NCI-H1436 (cell line): ENCODE measurements at places on chromosomes 11 and 22.

DNA sequence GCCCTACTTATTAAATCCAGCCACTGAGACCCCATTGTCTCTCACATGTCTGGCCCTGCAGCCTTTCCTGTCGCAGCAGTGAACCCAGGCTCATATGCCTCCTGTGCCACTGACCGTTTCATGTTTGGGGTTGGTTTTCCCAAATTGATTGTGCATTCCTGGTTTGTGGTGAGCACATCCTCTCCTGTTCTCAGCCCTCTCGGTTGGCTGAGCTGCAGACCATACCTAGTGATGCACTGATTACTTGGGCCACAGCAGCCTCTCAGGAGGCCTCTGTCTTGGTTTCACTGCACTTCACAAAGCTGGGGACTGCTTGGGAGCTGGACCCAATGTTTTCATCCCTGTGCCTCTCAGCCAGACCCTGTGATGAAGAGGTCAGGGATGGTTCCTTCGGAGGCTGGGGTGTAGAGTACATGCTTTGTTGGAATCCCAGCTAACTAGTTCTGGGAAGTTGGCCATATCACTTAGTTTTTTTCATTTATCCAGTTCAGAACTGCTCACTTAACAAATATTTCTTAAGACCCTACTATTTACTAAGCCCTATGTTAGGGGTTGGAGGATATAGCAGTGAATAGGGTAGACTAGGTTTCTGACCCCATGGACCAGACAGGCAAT, 30.9 kb downstream of the PARVA start:
- DNase-seq = no peak

DNA sequence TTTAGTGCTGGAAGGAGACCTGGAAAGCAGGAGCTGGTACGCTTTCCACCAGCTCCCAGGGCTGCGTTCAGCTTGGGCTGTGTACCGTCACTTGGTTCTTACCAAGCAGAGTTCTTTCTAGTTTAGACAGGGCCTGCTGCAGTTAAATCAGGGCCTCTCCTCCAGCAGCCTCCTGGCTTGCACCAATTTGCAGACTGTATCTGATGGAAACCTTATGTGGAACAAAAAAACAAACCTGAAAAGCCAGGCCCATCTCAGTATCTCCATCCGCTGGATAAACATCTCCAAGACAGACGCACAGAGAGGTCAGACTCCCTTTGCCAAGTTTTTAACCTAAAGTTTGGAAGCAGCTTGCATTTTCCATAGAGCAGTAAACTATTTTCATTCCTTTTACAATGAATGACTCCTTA, 288.6 kb upstream of the SORL1-AS1 start:
- no peak for DNase-seq

- DNase-seq = no peak
Measured at GRCh38 chr22:44452531-44453420, 45.3 kb downstream of the RTL6 start.

DNA sequence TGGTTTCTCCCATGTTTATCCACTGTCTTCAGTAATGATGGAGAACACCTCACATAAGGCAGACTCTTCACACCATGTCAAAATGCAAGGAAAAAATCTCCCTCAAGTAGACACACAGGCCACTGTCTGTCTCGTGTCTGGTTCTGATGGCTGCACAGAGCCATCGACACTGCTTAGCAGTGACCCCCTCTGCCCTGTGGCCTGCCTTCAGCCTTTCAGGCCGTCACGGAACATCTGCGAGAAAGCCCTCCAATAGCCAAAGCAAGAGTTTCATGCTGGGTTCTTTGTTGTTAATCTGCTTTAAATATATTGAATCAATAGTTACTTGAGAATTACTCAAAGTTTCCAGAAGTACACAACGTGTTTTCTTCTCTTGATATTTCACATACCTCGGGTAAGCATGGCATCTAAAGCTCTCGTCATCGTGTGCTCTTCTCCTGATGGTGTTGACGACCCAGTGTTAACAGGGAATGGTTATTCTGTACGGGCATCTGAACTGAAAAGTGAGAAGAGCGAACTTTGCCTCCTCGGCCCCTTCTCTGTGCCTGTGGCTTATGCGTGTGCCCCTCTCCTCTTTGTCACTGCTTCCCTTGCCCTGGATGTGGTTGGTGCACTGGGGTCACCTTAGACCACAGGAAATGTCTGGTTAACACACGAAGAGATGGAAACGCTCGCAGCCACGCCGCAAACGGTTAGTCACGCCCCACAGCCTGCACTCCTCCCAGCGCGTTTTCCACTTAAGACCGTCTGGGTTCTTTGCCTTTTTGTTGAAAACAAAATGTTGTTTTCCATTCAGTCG, 33.4 kb upstream of the CTTN start:
- no peak for DNase-seq

- no peak for DNase-seq
Measured at GRCh38 chr22:21067901-21068680, 22.3 kb downstream of the LRRC74B start.

DNA sequence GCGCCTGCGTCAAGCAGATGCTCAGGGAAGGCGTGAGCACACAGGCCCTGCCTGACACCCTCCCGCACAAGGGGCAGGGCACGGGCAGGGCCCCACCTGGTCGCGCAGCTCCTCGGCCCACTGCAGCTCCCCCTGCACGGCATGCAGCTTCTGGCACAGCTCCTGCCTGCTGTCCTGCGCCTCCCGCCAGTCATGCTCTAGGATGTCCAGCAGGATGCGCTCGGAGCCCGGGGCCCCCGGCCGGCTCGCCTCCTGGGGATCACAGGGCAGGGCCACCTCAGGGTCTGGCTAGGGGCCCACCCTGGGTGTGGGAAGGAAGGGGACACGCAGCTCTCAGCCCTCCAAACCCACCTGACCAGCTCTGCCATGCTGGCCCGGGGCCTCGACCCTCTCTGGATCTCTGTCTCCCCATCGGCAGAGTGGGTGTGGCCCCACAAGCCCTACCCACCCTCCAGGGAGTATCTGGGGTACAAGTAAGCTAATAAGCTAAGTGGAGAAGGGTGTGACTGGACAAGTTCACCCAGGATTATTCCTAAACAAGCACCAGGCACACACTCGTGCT, 10.7 kb downstream of the CARD10 start:
- no peak for DNase-seq

- DNase-seq = peak; percentile 71
Measured at GRCh38 chr22:28829358-28830181, 29.2 kb upstream of the XBP1 start.

GRCh38 chr11:88404932-88405710, 67.6 kb upstream of the CTSC start:
- no peak for DNase-seq

- DNase-seq = no peak
Measured at GRCh38 chr11:105049481-105049880, 4.3 kb upstream of the CARD16 start.

DNA sequence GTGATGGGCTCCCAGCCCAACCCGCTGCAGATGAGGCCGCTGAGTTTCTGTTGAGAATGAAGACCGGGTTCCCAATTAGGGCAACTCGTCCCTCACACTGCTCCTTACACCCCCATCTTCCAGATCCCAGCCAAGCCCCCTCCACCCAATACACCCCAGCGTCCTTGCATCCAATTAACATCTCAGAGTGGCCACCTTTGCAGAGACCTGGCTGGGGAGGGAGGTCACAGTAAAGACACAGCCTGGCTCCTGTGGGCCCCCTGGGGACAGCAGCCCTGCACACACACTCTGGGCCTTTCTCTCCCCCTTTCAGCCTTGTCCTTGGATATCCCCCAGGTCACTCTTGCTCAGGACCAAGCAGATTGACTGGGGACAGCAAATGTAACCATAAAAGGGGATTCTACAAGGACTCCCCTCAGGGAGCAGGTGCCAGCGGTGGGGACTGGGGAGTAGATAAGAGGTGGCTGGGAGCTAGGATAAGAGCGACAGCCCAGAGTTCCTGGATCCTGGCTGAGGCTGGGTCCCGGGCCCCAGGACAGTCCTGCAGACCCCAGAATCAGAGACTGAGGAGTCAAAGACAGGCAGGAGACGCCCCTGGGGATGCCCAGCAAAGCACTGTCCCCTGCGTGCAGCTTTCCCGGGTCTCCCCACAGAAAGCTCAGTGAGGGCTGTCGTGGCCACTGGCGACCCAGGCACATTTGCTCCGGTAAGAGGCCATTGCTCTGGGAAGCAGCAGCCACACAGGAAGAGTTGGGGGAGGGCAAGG, 8.4 kb downstream of the APOBEC3A start:
- DNase-seq = no peak

GRCh38 chr22:45320357-45320976, 10.7 kb downstream of the FAM118A start:
- no peak for DNase-seq

- DNase-seq = no peak
Measured at GRCh38 chr11:21501245-21501644, 691.6 kb upstream of the ANO5 start.

DNA sequence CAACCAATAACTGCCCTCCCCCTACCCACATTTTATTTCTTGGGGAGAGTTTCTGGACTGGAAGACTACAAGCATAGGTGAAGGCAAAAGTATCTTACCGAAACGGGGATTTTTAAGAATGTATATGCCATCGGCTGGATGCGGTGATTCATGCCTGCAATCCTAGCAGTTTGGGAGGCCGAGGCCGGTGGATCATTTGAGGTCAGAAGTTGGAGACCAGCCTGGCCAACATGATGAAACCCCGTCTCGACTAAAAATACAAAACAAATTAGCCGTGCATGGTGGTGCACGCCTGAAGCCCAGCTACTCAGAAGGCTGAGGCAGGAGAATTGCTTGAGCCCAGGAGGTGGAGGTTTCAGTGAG, 20.8 kb upstream of the SLN start:
- DNase-seq = no peak

DNA sequence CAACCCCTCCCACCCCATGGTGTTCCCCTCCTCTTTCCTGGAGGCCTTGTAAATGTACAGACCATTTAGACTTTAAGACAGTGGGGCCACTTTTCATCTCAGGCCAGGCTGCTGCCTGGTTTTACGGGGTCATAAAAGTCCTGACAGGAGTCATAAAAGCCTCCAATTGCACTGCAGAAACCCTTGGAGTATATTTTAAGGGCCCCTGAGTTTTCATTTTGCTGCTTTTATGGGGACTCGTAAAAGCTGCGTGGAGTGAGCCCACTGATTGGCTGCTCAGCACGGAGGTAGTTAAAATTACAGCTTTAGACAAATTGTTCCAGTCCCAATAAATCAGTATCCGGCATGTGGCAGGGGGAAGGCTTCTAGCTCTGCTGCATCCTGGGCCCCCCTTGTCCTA, 627.6 kb downstream of the NTM start:
- no peak for DNase-seq

- DNase-seq = peak; percentile 25
Measured at GRCh38 chr11:117786135-117786870, 10.7 kb downstream of the DSCAML1 start.

- no peak for DNase-seq
Measured at GRCh38 chr11:1193326-1194230, 29.3 kb upstream of the MUC5B start.

DNA sequence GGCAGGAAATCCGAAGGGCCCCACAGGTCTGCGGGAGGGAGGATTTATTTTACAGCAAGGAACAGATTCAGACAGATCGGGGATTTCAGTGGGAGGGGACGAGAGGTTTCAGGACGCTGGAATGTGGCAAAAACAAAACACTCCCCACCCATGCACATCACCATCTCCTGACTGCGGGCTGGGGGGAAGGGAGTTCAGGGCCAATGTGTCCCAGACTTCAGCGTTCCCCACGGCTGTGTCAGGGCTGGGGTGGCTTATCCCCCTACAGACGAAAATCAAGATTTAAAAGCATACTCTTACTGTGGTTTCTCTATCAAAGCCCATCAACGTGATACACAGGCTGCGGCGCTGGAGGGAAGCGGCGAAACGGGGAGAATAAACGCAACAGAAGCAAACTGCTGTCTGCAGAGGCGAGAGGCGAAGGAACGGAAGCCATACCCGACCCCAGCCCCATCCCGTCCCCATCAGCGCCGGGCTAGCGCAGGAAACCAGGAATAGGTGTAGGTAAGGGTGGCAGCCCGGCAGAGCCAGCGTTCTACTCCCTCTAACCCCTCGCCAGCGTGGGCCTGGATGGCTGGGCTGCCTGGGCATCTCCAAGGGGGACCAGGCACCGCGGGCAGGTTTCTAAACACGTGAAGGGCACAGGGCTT, 2.7 kb downstream of the TENM4 start:
- DNase-seq = no peak

DNA sequence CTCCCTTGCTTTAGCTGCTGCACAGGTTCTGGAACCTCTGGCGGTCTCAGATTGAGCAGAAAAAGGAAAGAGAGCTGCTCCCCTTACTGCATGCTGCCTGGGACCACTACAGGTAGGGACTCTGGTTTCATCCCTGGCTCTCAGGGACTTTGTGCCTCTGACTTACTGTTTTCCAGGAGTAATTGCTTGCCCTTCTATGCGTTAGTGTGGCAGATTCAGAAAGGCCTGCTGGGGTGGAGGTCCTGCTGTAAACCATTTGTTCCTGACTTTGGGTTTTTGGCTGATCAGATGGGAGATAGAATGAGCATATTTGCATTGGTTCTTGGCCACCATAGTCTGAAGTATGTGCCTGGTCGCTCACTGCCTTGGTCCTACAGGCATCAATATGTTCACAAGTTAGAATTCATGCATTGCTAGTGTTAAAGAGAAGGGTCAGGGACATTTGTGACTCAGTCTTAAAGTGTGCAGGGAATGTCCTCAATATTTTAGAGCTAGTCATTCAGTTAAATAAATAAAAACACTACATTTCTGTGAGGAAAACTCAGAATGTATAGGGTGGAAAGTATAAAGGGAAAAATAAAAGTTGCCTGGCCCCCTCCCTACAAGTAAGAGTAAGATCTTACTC, 78.0 kb downstream of the PISD start:
- DNase-seq = no peak

GRCh38 chr11:34546511-34547209, 33.1 kb upstream of the ELF5 start:
- no peak for DNase-seq

- DNase-seq = no peak
Measured at GRCh38 chr11:78193806-78194205, 5.1 kb downstream of the USP35 start.

- no peak for DNase-seq
Measured at GRCh38 chr11:109012991-109013390, 348.1 kb downstream of the DDX10 start.

- DNase-seq = peak; percentile 81
Measured at GRCh38 chr11:62612366-62613290, at the start of the genes EML3 and ROM1. EML3 (minus strand) TSS chr11:62612775; CDS start chr11:62612457, 318 bp downstream. ROM1 (plus strand) TSS chr11:62613257; CDS start chr11:62613282, 25 bp downstream.

DNA sequence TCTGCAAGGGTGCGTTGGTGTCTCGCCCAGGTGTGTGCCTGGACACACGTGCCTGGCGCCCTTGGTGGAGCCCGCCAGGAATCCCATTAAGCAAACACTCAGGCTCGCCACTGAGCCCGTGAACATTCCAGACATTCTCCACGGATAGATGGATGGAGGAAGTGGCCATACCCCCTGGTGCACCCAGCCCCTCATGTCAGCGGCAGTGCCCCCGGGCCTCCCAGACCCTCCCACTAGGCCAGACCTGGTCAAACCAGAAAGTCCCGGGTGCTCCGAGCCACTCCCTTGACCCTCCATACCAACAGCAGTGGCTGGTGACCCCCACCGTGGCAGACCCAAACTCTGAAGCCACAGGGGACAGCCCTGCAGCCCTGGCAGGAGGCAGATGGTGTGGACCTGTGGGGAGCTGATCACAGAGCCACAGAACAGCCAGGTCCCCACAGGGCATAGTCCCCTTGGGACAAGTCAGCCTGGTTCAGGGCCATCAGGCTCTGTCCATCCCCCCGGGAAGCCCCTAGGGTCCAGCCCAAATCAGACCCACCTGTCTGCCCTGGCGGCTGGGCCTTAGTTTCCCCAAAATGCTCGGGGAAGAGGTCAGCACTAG, 1.9 kb downstream of the EPS8L2 start:
- DNase-seq = no peak
